DND-41 (cell line): ENCODE measurements at places on chromosomes 3 and 15.

DNA sequence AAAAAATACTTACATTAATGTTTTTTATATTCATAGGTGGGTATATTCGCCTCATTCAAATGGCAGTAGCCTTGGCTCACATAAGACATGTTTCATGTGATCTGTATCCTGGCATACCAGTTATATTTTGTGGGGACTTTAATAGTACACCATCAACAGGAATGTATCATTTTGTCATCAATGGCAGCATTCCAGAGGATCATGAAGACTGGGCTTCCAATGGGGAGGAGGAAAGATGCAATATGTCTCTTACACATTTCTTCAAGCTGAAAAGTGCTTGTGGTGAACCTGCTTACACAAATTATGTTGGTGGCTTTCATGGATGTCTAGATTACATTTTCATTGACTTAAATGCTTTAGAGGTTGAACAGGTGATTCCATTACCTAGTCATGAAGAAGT is 3.5 kb downstream of the PDE12 start:
- H3K27ac ChIP-seq, result peak overlapping the region; percentile 7; the same call in 1 of the 2 replicates
- peaks cover 71% of the 10 kb centered on the region for H3K36me3 ChIP-seq
- H3K4me3 ChIP-seq, result no peak overlapping the region
- H3K27me3 ChIP-seq, result no peaks in the 10 kb centered on the region

- no peak overlapping the region for H3K4me3 ChIP-seq
- no peak overlapping the region for H3K27ac ChIP-seq
- no peak for DNase-seq
- no peaks in the 10 kb centered on the region for H3K4me1 ChIP-seq
- no peaks in the 10 kb centered on the region for H3K27me3 ChIP-seq
These were observed 502.4 kb downstream of the LPP start for GRCh38 chr3:188656196-188656982.

DNA sequence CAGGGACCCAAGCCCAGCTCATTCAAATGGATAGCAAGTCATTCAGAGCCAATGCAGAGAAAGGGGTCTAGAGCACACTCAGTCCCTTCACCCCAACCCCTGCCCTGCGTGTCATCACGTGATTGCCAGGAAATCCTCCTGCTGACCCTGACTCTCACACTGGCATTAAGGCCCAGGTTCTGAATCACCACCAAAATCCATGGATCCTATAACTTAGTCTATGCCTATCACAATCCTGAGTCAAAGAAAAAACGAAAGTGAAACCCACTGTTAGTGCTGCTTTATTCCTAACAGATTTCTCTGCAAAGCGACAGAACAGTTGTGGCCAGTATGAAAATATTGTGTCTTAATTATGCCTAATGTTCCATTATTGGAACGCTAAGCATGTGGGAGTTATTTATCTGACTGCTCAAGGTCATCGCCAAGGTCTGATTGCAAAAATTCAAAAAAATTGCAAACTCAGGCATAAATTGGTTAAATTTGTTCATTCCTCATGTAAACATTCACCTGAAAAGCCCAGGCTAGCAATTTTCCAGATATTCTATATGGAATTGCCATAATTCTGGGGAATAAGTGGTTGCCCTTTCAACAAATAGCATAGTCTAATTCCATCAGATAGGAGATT is 108.7 kb upstream of the EIF1B start:
- H3K4me1 ChIP-seq, result peaks cover 5% of the 10 kb centered on the region; the same call in 1 of the 2 replicates
- H3K27me3 ChIP-seq, result peaks cover 6% of the 10 kb centered on the region
- H3K36me3 ChIP-seq, result no peaks in the 10 kb centered on the region
- DNase-seq, result no peak
- H3K4me3 ChIP-seq, result no peak overlapping the region

DNA sequence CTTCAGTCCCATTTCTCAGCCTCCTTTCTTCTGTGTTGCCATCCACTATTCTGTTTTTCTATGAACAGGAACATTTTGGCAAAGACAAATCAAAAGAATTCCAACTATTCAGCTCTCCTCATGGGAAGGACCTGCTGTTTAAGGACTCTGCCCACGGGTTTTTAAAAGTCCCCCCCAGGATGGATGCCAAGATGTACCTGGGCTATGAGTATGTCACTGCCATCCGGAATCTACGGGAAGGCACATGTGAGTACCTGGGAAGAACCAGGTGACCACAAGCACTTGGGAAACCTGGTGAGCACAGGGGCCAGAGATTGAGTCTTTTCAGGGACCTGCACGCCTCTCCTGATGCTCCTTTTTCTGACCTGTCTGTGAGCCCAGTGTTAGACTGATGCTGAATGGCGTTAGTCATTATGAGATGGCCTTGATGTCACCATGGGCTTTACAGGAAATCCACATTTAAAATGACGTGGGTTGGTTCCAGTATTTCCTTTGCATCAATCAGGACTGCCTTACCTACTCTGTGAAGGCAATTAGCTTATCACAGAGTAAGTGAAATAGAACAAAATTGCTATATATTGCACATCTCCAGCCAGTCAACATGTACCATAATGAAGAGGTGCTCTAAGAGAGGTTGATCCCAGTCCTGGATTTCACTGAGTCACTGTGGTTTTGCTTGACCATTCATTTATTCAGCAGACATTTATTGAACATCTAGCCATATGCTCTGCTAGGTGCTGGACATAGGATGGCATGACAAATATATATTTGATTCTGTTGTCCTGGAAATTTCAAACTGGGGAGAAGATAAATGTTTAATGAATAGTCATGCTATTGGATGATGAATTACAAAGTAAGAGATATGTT is 11.7 kb downstream of the TF start:
- H3K4me3 ChIP-seq, result no peak overlapping the region
- H3K27ac ChIP-seq, result no peak overlapping the region
- peaks cover 4% of the 10 kb centered on the region for H3K27me3 ChIP-seq
- H3K4me1 ChIP-seq, result no peaks in the 10 kb centered on the region
- no peak for DNase-seq

- H3K27me3 ChIP-seq, result peaks cover 2% of the 10 kb centered on the region
- no peaks in the 10 kb centered on the region for H3K4me1 ChIP-seq
These were observed 57.6 kb upstream of the NR2E3 start for GRCh38 chr15:71752604-71753289.

GRCh38 chr15:45064386-45064785 is 41.4 kb downstream of the SORD start:
- no peak overlapping the region for H3K4me3 ChIP-seq
- H3K27ac ChIP-seq, result no peak overlapping the region
- no peak for DNase-seq
- peaks cover 4% of the 10 kb centered on the region for H3K4me1 ChIP-seq
- H3K36me3 ChIP-seq, result peaks cover 16% of the 10 kb centered on the region; the same call in 1 of the 2 replicates

DNA sequence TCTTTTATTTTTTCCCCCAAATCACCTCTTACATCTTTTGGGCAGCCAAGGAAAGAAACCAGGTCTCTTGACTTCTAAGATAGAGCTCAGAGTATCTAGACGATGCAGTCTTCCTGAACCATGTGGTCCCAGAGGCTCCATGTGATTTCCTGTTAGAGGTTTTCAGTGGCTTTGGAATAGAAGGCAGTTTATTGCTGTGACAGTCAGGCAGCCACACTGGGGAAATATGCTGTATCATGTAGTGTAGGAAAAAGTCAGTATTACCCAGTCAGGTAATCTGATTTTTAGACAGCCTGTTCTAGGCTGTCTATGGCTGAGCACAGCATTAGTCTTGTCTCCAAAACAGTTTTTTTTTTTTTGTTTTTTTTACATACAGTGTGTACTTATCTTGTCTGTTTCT is 294.3 kb downstream of the THSD4 start:
- no peaks in the 10 kb centered on the region for H3K36me3 ChIP-seq
- no peak for DNase-seq
- no peak overlapping the region for H3K27ac ChIP-seq

- no peak for DNase-seq
- H3K27me3 ChIP-seq, result no peaks in the 10 kb centered on the region
- no peak overlapping the region for H3K27ac ChIP-seq
- no peak overlapping the region for H3K4me3 ChIP-seq
- no peaks in the 10 kb centered on the region for H3K36me3 ChIP-seq
These were observed 52.5 kb upstream of the CHRM5 start for GRCh38 chr15:33915571-33916407.

DNA sequence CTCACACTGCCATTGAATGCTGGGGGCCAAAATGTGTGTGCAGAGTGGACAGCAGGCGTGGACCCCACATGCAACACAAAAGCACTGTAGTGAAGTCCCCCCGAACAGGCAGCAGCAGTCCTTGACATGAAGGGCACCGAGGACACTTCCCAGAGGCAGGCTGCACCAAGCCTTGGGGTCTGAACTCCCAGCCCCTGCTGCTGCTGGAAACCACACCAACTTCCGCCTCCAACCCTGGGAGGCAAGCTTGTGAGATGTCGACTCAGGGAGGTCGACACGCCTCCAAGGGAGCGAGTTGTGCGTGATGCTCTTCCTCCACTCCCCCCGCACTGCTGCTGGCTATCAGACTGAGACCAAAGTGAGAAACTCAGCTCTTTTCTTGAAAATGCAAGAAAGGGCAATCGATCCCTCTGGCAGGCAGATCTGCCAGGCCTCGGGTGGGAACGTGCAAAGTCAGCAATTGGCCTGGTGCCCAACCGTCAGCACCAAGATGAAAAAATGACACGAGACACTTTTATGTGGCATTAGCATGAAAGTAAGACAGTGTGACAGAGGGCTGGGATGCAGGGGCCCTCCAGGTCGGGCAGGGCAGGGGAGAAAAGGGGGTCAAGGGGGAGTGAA is 43.6 kb downstream of the WHAMM start:
- DNase-seq, result peak; percentile 79
- peaks cover 31% of the 10 kb centered on the region for H3K4me1 ChIP-seq
- no peaks in the 10 kb centered on the region for H3K27me3 ChIP-seq
- H3K27ac ChIP-seq, result peak overlapping the region; percentile 84

DNA sequence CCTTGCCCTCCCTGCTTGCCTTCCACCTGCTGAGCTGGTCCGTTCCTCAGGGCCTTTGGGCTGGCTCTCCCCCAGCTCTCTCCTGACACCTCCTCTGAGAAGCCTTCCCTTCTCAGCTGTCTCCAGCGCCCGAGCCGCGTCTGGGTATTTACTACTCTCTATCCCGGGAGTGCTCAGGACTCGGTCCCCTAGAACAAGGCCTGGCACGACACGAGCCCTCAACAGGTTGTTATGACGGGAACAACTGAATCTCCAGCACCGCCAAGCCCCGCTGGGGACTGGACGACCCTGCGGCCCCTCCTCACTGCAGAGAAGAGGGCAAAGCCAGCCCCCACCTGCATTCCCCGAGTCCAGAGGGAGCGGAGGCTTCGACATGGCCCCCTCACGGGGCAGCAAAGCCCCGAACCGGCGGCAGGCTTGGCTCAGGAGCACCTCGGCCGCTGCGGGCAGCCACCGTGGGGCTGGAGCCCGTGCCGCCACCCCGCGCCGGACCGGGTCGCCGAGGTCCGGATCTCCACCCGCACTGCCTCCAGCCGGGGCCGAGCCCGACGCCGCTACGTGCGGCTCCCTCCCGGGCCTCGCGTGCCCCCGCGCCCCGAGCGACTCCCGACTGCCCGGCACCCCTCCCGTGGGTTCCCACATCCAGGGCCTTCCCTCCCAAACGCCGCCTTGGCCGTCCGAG is 792 bp downstream of the TPRA1 start:
- H3K4me1 ChIP-seq, result peaks cover 31% of the 10 kb centered on the region
- no peaks in the 10 kb centered on the region for H3K27me3 ChIP-seq
- peak overlapping the region; percentile 84 for H3K4me3 ChIP-seq

- H3K27ac ChIP-seq, result no peak overlapping the region
- no peak overlapping the region for H3K4me3 ChIP-seq
- no peak for DNase-seq
- no peaks in the 10 kb centered on the region for H3K4me1 ChIP-seq
- no peaks in the 10 kb centered on the region for H3K36me3 ChIP-seq
These were observed 136.5 kb downstream of the CHSY1 start for GRCh38 chr15:101115393-101115785.

DNA sequence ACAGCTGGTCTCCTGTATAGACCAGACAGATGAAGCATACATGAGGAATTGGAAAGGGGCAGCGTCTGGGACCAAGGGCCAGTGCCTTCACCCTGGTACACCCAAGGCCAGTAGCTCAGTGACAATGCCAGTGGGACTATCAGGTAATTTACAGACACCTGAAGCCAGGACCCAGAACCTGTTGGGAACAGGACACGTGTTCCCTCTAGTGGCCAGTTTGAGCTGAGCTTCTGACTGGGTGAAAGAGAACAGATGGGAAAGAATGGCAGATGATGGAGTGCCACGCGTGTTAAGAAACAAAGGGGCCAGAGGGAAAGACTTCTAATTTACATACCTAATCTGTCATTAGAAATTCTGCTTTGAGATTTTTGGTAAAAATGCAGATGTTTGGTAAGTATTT is 5.1 kb upstream of the SLC25A38 start:
- peak overlapping the region; percentile 60; the same call in 1 of the 2 replicates for H3K27ac ChIP-seq
- DNase-seq, result peak; percentile 76
- no peak overlapping the region for H3K4me3 ChIP-seq
- peaks cover 41% of the 10 kb centered on the region for H3K4me1 ChIP-seq
- no peaks in the 10 kb centered on the region for H3K27me3 ChIP-seq

DNA sequence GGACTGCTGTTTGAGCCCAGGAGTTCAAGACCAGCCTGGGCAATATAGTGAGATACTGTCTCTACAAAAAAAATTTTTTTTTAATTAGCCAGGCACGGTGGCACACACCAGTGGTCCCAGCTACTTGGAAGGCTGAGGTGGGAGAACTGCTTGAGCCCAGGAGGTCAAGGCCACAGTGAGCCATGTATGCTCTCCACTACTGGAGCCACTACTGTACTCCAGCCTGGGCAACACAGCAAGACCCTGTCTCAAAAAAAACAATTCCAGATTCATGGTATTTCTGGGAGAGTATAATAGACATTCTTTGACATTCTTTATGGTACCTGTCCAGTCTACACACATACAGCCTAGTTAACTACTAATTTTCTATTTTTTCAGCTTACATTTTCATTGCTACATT is 70.1 kb downstream of the GSK3B start:
- H3K4me3 ChIP-seq, result no peak overlapping the region
- peaks cover 16% of the 10 kb centered on the region; the same call in 1 of the 2 replicates for H3K36me3 ChIP-seq
- H3K27ac ChIP-seq, result no peak overlapping the region
- DNase-seq, result no peak
- H3K27me3 ChIP-seq, result no peaks in the 10 kb centered on the region

- no peaks in the 10 kb centered on the region for H3K27me3 ChIP-seq
- H3K4me3 ChIP-seq, result no peak overlapping the region
- 0 out of 2 replicates have a peak, but pooled peaks cover 2% of the 10 kb centered on the region for H3K36me3 ChIP-seq
- no peaks in the 10 kb centered on the region for H3K4me1 ChIP-seq
These were observed 38.6 kb upstream of the APH1B start for GRCh38 chr15:63238796-63239195.

DNA sequence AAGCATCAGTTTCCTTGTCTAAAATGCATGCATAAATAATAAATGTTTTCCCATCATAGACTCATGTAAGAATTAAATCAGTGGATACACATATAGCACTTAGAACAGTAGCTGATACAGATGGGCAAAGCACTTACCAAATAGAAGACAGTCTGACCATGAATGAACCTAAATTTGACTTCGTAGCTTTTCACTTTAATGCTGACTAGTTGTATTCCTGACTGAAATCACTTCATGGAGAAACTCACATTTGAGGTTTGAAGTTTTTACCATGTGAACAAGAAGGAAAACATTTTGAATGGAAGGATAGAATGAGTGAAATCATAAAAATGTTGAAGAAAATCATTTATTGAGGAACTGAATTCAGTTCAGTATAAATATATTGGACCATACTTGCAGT is 68.8 kb upstream of the TMCO5A start:
- no peaks in the 10 kb centered on the region for H3K27me3 ChIP-seq
- H3K36me3 ChIP-seq, result no peaks in the 10 kb centered on the region
- no peak overlapping the region for H3K27ac ChIP-seq
- H3K4me3 ChIP-seq, result no peak overlapping the region
- no peaks in the 10 kb centered on the region for H3K4me1 ChIP-seq
- no peak for DNase-seq
